CD8-positive, alpha-beta T cell (primary cell): ENCODE measurements at places on chromosomes 2 and 18.

DNA sequence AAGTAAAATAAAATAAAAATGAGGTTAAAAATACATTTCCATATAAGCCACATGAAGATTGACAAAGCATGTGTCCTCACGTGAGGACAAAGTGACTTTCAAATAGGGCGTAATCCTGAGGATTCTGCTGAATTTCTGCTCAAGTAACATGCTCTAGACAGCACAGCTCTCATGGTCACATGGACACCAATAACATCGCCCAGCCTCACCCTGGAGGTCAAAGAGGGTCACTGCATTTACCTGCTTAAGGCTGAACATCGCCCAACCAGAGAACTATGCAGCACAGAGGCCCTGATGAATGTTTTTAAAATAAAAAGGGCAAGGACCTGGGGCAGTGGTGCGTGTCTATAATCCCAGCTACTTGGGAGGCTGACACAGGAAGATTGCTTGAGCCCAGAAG lies 30.2 kb downstream of the TGFBRAP1 start:
- DNase-seq: no peak

DNA sequence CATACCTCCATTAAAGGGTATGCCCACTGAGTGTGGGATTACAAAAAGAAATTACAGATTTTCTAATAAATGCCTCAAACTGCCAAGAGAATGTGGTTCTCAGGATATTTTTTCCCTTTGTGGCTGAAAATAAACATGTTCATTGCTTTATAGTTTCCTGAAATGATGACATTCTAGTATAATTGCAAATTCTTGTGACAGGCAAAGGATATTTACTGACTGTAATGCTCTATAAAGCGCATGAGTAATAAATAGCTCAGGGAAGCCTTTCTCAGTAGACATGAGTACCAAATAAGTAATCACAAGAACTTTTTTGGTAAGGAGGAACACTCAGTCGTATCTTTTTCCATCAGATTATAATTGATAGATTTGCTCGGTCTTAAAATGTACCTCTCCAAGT lies 72.3 kb downstream of the FTCDNL1 start:
- DNase-seq: no peak

DNA sequence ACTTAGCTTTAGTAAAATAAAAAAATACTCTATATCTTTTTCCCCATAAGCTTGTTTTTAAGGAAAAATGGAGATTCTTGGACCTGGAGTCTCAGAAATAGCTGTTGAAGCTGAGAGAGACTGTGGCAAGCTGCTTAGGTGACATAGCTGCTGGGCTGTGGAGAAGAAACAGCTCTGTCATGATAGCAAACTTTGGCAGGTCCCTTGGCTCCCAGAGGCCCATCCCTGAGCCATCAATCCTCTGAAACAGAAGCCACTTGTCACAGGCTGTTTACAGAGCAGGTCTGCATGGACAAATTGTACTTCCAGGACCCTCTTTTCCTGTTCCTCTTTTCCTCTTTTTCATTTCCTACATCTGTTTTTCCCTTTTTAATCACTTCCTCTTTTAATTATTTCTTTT lies 1370.1 kb upstream of the CRIM1 start:
- no peak for DNase-seq

- no peak for DNase-seq
Observed at GRCh38 chr2:54983345-54984220, 66.7 kb downstream of the RTN4 start.

DNA sequence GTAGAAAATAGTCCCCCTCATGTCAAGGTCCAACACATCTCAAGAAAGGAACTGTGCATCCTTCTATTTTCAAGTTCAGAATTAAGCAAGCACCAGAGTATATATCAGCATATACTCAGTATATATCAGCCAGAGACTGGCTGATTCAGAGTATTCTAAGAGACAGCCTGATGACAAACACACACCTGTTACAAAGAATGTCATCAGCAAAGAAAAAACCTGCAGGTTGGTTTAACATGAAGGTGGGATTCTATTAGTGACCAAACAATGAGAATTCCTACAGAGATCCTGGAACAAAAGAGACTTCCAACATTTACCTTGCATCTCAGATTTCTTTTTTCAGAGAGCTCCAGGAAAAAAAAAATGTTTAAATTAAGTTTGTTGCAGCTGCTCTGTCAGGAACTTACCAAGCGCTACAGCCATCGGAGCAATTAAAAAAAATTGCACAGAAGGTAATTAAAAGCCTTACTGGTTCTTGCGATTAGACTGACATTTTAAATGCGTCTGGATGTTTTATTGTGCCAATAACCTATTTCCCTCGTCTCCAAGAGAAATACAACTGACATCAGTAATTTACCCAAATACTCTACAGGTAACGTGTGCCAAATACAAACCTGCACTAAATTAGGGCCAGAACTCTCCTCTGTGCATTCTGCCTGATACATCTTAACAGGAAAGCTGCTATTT lies 218.1 kb downstream of the HNMT start:
- no peak for DNase-seq

- DNase-seq: no peak
Observed at GRCh38 chr2:177106212-177106611, 106.4 kb upstream of the HNRNPA3 start.

- DNase-seq: no peak
Observed at GRCh38 chr2:67719351-67719750, 322.2 kb downstream of the ETAA1 start.

DNA sequence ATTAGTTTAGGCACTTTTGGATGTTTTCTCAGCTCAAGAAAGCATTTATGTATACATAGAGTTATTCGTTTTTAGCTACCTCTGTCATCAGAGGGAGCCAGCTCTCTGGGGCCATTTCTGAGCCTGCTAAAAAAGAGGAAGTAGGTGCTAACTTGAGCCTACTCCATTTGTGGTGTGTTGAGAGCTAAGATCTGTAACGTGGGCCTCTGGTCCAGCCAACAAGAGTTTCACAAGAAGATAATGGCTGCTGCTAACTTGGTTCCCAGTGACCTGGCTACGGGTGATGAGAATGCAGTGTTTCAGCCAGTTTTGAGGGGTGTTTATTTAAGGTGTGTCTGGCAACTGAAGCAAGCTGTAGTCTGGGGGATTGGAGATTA lies 182.5 kb downstream of the PRKCE start:
- no peak for DNase-seq

DNA sequence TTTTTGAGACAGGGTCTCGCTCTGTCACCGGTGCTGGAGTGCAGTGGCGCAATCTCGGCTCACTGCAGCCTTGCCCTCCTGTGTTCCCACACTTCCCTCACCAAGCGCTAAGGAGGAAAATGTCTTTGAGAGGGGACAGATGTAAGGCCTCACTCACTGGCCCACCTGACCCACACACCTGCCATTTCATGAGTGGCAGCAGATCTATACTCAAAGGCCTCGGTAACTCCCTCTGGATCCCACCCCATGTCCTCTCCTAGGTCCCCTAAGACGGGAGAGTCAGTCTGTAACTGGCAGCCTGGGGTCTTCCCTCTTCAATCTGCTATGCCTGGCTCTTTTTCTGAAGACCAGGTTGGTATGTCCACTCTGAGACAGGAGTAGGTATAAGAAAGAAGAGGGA lies 12.9 kb downstream of the TMEM247 start:
- no peak for DNase-seq

GRCh38 chr2:178674122-178674521 lies 133.1 kb downstream of the TTN start:
- DNase-seq: no peak

GRCh38 chr2:26471289-26471688 lies 6.6 kb downstream of the OTOF start:
- DNase-seq: no peak

- no peak for DNase-seq
Observed at GRCh38 chr2:158786897-158787296, 8.2 kb upstream of the DAPL1 start.

- DNase-seq: no peak
Observed at GRCh38 chr2:7852546-7852945, 829.3 kb upstream of the ID2 start.

DNA sequence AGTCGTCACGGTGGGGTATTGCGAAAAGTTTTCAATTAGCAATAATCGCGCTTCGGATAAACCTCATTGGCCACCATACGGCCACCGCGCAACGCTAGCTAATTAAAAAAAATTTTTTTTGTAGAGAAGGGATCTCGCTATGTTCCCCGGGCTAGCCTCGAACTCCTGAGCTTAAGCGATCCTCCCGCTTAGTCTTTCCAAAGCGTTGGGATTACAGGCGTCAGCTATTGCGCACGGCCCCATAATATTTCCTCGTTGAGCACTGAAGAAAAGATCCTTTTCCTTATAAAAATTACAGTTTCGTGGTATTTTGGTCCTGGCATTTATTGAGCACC lies 759 bp upstream of the ACTR1B start:
- no peak for DNase-seq

DNA sequence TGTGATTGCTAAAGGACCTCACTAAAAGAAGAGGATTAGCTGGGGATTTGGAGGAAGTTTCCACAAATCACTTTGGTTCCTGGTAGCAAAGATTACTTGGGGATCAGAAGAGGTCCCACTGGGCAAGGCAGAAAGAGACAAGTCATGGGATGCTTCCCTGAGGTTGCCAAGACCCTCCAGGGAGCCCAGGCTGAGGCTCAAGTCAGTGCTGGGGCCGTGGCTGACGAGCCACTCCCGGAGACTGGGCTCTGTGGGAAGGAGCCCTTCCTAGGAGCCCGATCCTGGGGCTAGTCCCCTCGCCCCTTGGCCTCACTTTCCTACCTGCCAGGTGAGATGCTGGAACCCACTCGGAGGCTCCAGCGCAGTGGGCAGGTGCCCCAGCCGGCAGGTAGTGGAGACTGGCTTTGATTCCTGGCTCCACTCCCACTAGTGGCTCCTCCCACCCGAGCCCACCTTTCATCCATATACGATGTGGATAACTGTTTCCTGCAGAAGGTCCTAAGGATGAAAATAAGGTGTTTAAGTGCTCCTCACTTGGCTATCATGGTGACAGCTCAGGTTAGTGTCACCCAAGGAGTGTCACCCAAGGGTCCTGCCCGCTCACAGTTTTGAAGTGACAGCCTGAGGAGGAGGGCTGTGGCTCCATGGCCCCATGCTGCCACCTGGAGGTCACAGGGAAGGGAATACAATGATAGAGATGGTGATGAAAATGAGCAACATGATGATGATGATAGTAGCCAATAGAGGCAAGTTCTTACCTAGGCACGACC lies 100.5 kb downstream of the CAPN13 start:
- DNase-seq: peak; percentile 71

GRCh38 chr2:180061085-180061484 lies 54.0 kb upstream of the CWC22 start:
- DNase-seq: no peak

- DNase-seq: peak; percentile 77
Observed at GRCh38 chr2:70946832-70947442, 11.2 kb downstream of the ATP6V1B1 start.

DNA sequence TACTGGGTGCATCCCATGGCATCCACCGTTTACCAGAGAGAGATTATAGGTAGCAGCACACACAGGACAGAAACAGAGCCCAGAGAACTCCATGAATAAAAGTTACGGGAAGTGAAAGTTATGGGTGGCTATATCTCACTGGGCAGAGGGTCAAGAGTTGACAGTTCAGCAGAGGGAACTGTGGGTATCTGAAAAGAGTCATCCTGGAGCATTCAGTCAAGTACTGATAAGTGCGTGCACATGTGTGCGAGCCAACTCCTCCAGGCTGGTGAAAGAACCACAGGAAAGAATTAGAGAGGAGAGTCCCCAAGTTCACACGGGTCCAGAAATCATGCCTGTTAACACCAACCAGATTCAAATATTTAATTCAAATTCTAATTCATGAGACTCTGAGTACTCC lies 1588.2 kb downstream of the LRP1B start:
- no peak for DNase-seq

GRCh38 chr2:46336283-46336959 lies 39.2 kb downstream of the EPAS1 start:
- DNase-seq: no peak

GRCh38 chr18:10455726-10456453 lies 1.5 kb downstream of the APCDD1 start:
- no peak for DNase-seq

DNA sequence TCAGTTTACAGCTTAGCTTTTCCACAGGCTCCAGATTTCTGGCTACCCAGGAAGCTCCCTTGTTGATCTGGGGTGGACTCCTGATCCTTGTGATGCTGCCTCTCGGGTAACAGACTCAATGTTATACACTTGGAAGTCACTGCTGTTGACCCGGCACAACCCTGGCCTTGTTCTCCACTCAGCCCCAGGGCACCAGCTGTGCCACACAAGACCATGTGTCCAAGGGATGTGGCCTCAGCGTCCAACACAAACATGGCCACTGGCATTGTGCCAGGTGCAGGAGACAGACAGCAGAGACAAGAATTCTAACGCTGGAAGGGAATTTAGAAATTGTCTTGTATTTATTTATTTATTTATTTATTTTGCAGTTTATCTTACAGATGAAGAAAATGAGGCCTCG lies 39.0 kb upstream of the PPP4R1 start:
- no peak for DNase-seq

GRCh38 chr2:69156624-69157023 lies 143.6 kb downstream of the ANTXR1 start:
- DNase-seq: no peak

GRCh38 chr2:177721818-177722567 lies 329.4 kb downstream of the AGPS start:
- no peak for DNase-seq

- no peak for DNase-seq
Observed at GRCh38 chr2:223041527-223042109, 10.4 kb upstream of the KCNE4 start.

- DNase-seq: no peak
Observed at GRCh38 chr2:220531216-220531615, 903.8 kb downstream of the SLC4A3 start.

DNA sequence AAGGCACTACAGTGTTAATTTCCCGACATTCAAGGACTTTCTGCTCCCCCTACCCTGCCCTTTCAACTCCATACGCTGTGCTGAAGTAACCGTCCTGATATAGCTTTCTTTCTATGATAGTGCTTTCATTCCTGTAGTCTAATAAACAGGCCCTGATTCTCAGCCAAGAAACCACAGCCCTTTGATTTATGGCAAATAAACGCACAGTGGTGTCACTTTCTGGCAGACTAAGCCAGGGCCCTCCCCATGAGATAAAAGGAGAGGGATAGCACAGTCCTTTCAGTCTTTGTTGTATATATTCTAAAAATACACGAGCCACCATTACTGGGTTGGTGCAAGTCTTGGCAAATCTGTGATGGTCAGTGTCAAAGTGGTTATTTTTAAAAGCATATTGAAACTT lies 291.2 kb downstream of the ALPK2 start:
- DNase-seq: no peak
